Stomach (tissue), 19 donors: ENCODE measurements at places on chromosomes 7 and 10.

- peak; percentile 74 for DNase-seq
Observed at GRCh38 chr10:13414855-13415254, 66.8 kb upstream of the SEPHS1 start.

GRCh38 chr7:31647511-31647910, 39.5 kb upstream of the PPP1R17 start:
- no peak for DNase-seq

GRCh38 chr10:75464478-75465449, 33.3 kb downstream of the LRMDA start:
- DNase-seq = no peak

GRCh38 chr7:110881721-110882120, 209.2 kb upstream of the LRRN3 start:
- no peak for DNase-seq
